ENCODE measurements at places on chromosomes 6 and 20.

DNA sequence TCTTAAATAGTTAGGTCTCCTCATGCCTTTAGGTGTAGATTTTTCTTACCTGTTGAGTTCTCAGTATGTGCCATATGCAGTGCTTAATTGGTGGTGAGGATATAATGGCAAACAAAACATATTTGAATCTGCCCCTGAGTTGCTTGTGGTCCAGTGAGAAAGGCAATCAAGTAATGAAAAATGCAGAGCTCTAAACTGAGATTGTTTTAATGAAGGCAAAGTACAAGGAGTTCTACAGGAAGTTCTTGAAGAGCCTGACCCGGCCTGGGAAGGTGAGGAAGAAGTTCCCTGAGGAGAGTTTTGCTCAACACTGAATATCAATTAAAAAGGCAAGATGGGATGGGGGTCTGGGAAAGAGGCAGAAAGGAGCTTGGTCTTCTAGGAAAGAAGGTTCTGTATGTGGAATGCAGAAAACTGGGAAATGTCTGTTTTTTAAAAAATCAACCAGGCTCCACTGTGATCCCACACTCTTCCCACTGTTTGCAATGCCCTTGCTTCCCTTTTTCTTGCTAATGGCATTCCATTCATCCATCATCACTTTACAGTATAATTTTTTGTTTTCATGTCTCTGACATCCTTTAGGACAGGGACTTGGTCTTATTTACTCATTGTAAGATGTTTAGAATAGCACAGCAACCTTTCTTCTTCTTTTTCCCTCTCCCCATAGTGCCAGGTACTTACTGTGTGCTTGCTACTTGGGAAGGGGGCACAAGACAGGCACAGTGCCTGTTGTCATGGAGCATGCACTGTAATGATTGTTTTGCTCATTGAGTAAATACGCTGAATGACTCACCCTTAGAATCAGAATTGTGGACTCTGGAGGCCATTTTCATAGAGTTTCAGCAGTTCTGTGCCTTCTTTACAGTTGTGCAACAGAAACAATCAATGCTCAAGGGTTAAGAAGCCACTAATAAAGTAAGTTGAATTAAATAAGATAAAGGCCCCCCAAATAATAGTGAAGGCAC lies 64.3 kb downstream of the ANKS1A start:
- peak; percentile 76 for DNase-seq

GRCh38 chr6:66376001-66376400 lies 669.0 kb upstream of the EYS start:
- peak; percentile 5 for DNase-seq

- no peak for DNase-seq
Observed at GRCh38 chr6:168989421-168989820, 264.2 kb downstream of the THBS2 start.

DNA sequence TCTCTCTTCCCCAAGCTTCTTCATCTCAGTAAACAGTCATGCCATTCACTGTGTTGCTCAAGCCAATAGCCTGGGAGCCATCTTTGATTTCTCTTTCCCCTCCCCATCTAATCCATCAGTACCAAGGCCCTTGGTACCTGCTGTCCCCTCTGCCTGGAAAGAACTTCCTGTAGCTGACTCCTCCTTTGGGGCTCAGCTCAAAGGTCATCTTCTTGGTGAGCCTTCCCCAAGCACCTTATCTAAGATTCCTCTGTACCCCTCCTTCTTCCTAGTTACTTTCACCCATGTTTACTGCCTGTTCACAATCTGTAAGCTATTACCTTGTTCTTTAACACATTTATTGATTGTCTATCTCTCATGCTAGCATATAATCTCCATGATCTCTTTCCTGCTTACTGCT lies 3.5 kb downstream of the AARS2 start:
- DNase-seq = no peak

DNA sequence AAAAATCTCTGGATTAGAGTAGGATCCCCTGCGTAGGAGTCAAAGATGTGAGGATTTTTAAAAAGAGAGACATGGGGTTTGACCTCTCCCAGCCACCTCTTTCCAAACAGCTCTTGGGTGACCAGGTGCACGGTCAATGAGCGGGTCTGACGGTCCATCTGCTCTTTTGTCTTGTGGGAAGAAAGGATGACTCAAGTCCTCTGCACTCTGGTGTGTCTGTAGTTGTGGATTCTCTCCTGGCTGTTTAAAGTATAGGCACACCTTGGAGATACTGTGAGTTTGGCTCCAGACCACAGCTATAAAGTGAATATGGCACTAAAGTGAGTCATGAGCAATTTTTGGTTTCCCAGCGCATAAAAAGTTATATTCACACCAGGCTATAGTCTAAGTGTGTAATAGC lies 209.8 kb downstream of the BMP7 start:
- no peak for DNase-seq

GRCh38 chr20:21105429-21106170 lies 558 bp downstream of the LINC00237 start:
- no peak for DNase-seq

DNA sequence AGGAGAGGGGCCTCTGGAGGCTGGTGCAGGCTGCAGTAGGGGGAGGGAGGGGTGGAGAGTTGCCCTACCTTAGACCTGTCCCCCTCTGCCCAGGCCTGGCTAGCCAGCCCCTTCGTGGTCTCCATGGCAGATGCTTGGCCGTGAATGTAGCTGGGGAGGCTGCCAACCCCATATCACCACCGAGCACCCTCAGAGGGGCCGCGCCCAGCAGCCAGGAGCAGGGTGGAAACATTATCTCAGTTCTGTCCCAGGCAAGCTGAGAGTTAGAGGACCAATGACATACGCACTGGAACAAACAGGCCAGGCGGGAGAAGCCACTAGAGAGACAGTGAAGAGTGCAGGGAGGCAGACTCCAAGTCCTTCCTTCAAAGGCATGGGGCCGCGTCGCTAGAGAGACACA lies 66.5 kb downstream of the LRFN2 start:
- no peak for DNase-seq

DNA sequence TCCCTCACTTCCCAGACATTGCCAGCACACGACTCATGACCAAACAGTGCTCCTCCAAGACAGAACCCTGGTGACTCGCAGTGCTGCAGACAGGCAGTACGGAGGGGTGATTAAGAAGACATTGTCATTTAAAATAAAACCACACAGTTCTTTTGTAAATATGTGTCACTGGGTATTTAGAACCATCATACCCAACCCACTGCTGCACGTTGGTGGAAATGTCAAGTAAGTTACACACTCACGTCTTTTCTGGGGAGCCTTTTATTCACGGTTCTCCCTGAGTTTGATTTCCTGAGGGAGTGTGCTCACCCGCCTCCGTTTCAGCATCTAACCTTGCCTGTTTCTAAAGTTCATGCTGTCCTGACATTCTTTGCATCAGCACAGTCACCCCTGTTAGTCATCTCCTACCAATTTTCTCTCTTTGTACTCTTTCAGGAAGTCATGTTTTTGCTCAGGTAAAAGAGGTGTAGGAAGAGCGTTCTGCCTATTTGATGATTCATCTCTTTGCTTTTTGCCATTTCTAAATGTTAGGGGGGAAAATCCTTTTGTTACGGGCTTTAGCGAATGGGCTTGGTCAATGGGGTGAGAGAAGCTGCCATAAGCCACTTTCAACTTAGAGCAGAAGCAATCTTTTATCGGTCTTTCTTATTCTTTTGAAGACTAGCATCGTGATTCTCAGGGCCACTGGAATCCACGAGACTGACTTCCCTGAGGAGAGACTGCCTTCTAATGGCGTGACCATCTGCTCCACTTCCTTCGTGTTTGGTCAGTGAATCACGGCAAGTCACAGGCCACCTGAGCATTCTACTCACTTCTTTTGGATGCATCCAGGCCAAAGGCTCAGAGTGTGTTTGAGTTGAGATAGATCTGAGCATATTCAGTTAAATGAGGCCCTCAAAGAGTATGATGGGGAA lies 512.8 kb upstream of the JARID2 start:
- peak; percentile 50 for DNase-seq

Measured in iris pigment epithelial cell (primary cell).